ENCODE measurements at places on chromosomes 7 and 10.

- DNase-seq: no peak
Observed at GRCh38 chr10:132867801-132868644, 74.3 kb downstream of the CFAP46 start.

- no peak for DNase-seq
Observed at GRCh38 chr10:82161264-82161663, 286.3 kb downstream of the NRG3 start.

GRCh38 chr7:85815526-85815925 is 628.7 kb upstream of the SEMA3D start:
- no peak for DNase-seq

GRCh38 chr7:157687158-157687557 is 350.4 kb downstream of the DNAJB6 start:
- no peak for DNase-seq

- no peak for DNase-seq
Observed at GRCh38 chr10:9504227-9504626, 1449.7 kb downstream of the GATA3 start.

DNA sequence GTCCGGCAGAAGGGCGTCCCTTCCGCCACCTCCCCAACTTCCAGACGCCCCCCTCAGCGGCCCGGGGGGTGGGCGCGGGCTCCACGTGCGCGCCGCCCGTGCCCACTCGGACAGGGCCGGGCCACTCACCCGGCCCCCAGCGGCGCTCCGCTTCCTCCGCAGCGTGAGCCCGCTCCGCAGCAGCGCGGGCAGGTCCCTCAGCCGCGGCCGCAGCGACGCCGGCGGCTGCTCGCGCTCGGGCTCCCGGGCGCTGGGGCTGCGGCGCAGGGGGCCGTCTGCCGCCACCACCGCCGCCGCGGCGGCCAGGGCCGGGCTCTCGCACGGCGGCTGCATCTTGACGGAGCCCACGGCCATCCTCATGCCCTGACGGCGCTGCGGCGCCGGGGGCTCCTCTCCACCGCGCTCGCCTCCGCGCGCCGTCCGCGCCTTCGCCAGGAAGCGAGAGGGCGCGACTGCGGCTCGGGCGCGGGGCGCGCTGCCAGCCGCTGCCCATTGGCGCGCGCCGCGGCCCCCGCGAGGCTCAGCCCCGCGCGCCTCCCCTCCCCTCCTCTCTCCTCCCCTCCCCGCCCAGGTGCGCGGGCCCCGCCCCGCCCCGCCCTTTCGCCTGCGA is at the start of gene RAPGEF5:
RAPGEF5 (minus strand) TSS at position 454 of the 610 bp plus-strand sequence; CDS start at position 360, 94 bp downstream.
- DNase-seq: no peak

DNA sequence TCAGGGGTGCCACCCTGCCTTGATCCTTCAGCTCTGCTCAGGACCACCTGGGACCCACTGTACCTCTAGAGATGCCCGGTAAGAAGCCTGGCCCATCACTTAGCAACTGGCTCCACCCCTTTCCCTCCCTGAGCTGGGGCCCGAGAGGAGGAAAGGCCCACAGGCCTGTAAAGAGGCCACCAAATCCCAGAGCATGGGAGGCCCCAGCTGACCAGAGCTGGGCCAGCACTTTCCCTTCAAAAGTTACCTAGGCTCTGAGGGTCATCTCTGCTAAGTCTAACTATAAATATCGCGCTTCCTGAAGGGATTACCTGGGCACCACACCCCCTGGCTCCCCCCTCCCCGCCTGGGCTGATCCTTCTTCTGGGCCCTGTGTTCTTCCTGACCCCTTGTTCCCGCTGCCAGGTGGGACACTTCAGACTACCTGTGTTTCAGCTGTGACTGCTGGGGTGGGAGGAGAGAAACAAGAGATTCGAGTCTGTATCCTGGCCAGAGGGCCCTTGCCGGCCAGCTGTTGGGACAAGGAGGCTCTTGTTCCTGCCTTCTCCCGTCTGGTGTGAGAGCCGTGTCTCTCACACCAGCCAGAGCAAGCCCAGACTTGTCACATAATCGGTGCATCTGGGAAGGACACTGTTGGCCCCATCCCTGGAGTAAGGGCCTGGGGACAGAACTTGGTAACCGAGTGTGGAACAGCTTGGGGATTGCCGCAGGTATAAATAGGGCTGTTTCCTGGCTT is 22.8 kb upstream of the ANKRD2 start:
- DNase-seq: no peak

DNA sequence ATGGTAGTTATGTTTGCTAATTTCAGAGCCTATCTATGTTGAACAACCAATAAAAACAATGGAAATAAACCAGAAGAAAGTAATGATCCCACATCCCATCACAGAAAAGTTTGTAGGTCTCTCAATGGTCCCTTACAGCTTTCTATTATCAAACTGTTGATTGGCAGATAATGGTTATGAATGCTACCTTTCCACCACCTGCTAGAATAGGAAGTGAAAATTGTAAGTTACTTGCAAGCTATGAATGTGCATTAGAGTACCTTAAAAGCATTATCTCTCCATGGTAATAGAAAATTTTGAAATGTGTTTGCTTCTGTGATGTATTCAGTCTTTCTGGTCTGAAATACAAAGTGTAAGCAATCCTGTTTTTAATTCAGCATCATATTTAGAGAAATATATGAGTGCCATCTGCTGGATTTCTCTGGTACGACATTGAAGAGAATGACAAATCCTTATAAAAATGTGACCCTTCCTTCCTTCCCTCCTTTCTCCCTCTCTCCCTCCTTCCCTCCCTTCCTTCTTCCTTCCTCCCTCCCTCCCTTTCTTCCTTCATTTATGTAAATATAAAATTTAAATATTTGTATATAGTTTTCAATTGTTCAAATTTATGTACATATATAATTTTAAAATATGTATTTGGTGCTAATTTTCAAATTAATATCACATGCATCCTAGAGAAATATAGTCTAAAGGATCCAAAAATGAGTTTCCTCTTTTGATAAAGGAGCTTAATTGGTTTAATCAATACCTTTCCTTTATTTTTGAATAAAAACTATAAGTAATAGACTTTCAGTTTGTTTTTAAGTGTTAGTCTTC is 41.4 kb upstream of the PNLIPRP3 start:
- no peak for DNase-seq

GRCh38 chr10:20288060-20288459 is 471.8 kb downstream of the PLXDC2 start:
- DNase-seq: no peak

- no peak for DNase-seq
Observed at GRCh38 chr10:123166618-123167017, 12.4 kb downstream of the BUB3 start.
